Common myeloid progenitor, CD34-positive (primary cell): ENCODE measurements at places on chromosomes 13 and 19.
A peak's percentile ranks its signal among the peaks of the same experiment; 100 is the strongest.

- no peak for DNase-seq
These were observed 17.2 kb upstream of the MRI1 start for GRCh38 chr19:13747098-13747453.

- DNase-seq, result peak; percentile 65
These were observed 2.1 kb downstream of the EFNB2 start for GRCh38 chr13:106533101-106533942.

DNA sequence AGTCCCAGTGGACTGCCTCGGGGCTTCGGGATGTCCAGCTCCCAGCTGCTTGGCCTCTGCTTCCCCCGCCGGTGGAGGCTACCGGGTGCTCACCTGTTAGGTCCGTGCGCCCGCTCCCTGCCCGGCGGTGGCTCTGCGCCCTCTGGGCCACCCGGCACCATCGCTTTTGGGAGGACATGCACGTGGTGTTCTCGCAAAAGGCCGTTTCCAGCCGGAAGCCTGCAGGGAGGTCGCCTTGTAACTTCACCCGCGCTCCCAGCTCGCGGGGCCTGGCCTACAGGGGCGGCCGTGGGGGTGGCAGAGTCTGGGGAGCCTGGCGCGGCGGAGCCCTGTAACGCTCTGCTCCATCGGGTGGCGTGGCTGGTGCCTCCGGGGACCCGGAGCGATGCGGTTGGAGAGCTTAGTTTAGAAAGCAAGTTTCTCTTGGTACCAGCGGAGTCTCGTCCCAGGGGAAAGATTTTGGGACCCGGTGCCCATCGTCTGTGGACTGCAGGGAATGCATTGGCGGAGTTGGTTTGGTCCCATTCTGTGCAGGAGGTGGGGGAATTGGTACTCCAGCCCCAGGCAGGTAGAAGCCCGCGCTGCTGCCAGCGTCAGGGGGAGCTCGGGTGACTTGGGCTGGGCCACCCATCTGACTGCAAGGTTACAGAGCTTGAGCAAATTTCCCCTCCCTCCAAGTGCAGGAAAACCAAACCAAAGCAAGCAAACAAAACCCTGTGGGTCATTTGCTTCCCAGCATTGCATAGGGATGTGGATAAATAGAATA lies 673 bp downstream of the SPATA13 start:
- peak; percentile 21 for DNase-seq

GRCh38 chr13:35699825-35700510 lies 223.5 kb upstream of the MAB21L1 start:
- no peak for DNase-seq

GRCh38 chr13:67416047-67416925 lies 186.2 kb upstream of the PCDH9 start:
- DNase-seq, result no peak
